ENCODE measurements at places on chromosomes 4 and X.
A peak's percentile ranks its signal among the peaks of the same experiment; 100 is the strongest.

DNA sequence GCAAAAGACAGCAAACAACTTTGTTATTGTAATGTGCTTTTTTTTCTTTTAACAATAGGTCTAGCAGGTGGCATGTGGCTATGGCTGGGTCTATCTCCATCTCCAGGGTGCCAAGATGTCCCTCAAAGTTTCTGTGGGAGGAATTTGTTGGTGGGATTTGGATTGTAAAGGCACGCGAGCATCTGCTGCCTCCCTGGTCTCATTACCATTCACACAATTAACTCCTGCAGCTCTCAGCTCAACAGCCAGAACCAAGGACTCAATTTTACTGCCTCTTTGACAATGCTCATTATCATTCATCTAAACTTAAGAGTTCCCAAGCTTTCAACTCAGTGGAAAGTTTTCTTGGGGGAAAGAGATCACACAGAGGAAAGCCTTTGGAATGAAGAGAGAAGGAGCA, 10.9 kb upstream of the PCDH18 start:
- DNase-seq, result no peak

DNA sequence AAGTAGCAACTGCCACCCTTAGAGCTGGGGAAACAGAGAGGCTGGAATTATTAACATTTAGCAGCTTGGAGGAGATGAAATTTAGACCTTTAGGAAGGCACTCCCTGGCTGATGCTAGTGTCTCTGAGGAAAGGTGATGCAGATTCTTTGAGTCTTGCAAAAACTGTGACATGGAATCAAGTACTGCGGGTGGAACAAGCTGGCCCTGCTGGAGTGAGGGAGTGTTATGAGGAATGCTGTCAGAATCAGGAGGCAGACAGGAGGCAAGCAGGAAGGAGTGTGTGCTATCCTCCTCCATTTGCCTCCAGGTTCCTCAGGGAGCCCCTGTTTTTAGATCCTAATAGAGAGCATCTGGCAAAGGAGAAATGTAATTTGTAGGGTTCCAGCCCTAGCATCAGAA, 391.7 kb upstream of the PITX2 start:
- DNase-seq, result no peak

DNA sequence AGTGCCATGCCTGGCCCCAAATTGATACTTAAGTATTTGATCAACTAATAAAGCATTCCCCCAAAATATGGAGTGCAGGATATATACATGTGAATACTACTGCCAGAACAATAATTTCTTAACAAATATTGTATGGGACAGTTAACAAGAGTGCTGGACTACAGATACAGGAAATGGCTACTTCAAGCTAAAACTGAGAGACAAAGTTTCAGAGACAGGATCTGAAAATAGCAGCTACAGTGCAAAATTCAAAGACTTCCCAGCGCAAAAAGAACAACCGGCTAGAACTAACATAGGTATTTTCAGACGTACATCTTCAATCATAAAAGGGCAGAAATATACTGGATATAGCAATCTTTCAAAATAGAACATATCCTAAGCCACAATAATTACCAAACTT, 6.3 kb downstream of the ATRX start:
- no peak for DNase-seq

- no peak for DNase-seq
Measured at GRCh38 chr4:73275318-73275654, 16.7 kb upstream of the ANKRD17 start.

DNA sequence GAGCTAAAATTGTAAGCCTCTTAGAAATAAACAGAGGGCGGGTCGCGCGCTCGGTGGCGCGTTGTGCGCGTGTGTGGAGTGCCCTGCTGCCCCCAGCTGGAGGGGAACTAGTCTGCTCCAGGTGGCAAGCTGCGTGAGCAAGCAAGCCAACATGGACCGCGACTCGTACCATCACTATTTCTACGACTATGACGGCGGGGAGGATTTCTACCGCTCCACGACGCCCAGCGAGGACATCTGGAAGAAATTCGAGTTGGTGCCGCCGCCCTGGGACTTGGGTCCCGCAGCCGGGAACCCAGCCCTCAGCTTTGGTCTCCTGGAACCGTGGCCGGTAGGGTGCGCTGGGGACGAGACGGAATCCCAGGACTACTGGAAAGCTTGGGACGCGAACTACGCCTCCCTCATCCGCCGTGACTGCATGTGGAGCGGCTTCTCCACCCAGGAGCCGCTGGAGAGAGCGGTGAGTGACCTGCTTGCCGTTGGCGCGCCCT, 66.1 kb downstream of the DNAAF6 start:
- DNase-seq, result no peak

- no peak for DNase-seq
Measured at GRCh38 chr4:2869659-2870058, 26.0 kb downstream of the ADD1 start.

- peak; percentile 80 for DNase-seq
Measured at GRCh38 chr4:168139336-168139735, 47.0 kb downstream of the ANXA10 start.

GRCh38 chr4:22515888-22516541, at the start of gene ADGRA3:
ADGRA3 (minus strand) TSS chr4:22516066; CDS start chr4:22515784, 282 bp downstream.
- peak; percentile 77 for DNase-seq

All from GM23248 (cell line).